ENCODE measurements at places on chromosomes 13 and 19. TPM values are rescaled to one million over a fixed set of nuclear protein-coding genes. Genes with fewer than 3 reads are reported as not detected.

GRCh38 chr19:51110666-51110971 is 2.4 kb upstream of the CTU1 start:
- H3K4me1 ChIP-seq = peaks cover 5% of the 10 kb centered on the region
- H3K4me3 ChIP-seq = no peak overlapping the region
- H3K27ac ChIP-seq = no peak overlapping the region
- H3K27me3 ChIP-seq = peaks cover 41% of the 10 kb centered on the region

GRCh38 chr13:34241332-34241731 is 423.4 kb downstream of the RFC3 start:
- H3K4me1 ChIP-seq = peaks cover 2% of the 10 kb centered on the region
- no peak for DNase-seq
- H3K4me3 ChIP-seq = no peak overlapping the region
- no peaks in the 10 kb centered on the region for H3K36me3 ChIP-seq

GRCh38 chr19:18798384-18799352 is 7.6 kb upstream of the COMP start:
- H3K36me3 ChIP-seq = no peaks in the 10 kb centered on the region
- DNase-seq = no peak
- H3K4me3 ChIP-seq = no peak overlapping the region
- H3K4me1 ChIP-seq = no peaks in the 10 kb centered on the region
- no peak overlapping the region for H3K27ac ChIP-seq
- peaks cover 18% of the 10 kb centered on the region for H3K27me3 ChIP-seq

DNA sequence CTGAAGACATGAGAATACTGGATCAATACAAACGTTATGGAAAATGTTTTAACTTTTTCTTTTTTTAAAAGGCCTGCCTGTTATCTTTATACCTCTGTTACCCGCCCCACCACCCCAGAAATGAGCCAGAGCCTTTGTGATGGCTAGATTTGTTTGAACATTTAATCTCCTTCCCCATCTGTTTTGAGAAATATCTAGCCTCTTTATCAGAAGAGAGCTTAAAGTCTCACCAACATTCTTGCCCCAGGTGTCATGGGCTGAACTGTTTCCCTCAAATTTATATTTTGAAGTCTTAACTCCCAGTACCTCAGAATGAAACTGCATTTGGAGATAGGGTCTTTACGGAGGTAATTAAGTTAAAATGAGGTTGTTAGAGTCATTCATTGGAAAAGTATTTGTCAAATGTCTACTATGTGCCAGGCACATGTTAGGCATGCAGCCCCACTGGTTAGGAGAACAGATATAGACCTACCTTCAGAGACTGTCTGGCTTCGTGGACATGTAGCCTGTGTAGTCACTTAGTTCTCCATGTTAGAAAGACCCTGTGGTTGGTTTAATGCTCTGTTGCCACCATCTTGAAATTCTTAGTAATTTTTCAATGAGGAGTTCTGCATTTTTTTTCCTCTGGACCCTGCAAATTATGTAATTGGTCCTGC is 6.3 kb upstream of the RB1 start:
- no peak overlapping the region for H3K27ac ChIP-seq
- H3K4me1 ChIP-seq = peaks cover 9% of the 10 kb centered on the region
- DNase-seq = no peak
- H3K36me3 ChIP-seq = no peaks in the 10 kb centered on the region
- H3K27me3 ChIP-seq = no peaks in the 10 kb centered on the region

SUGP2 gene
- total RNA-seq = 46.4 TPM

- H3K27ac ChIP-seq = no peak overlapping the region
- no peak overlapping the region for H3K4me3 ChIP-seq
- DNase-seq = no peak
Observed at GRCh38 chr13:72853000-72853399, 71.1 kb downstream of the PIBF1 start.

- DNase-seq = no peak
- no peaks in the 10 kb centered on the region for H3K36me3 ChIP-seq
- H3K4me3 ChIP-seq = no peak overlapping the region
- no peaks in the 10 kb centered on the region for H3K27me3 ChIP-seq
- H3K27ac ChIP-seq = no peak overlapping the region
Observed at GRCh38 chr19:54561840-54562239, 11.8 kb upstream of the LILRA2 start.

DNA sequence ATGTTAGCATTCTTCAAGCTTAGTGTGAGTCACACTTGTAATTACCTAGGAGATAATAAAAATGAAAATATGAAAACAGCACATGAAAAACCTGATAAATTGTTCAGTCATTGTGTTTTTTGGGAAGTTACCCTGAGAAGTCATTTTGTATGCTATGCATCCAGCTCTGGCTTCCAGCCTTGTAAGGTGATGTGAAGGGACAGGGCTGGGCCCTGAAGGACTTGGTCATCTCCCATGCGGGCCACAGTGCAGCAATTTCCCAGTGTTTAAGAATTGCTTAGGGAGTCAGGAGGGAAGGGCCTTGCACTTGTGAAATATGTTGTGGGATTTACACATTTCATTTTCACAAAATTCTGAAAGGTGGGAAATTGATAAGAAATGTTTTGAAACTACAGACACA is 41.3 kb downstream of the ARHGEF7 start:
- no peak overlapping the region for H3K27ac ChIP-seq
- H3K4me3 ChIP-seq = no peak overlapping the region
- H3K27me3 ChIP-seq = no peaks in the 10 kb centered on the region

DNA sequence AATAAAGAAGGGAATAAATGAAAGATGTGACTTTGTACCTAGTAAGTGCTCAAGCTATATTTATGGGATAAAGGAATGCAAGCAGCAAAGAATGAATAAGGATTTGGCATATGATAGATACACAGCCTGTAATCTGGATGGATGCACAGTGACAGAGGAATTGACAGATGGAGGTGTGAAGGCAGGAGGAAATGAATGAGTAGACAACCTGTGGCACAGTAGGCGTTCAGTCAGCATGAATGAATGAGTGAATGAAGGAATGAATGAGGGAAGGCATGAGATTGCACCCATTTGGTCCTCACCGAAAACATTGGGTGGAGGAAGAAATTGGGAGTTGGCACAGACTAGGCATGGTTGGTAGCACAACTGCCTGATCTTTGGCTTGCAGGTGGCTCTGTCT is 4.8 kb upstream of the PSMD8 start:
- H3K27ac ChIP-seq = no peak overlapping the region
- no peaks in the 10 kb centered on the region for H3K36me3 ChIP-seq
- DNase-seq = no peak
- peaks cover 17% of the 10 kb centered on the region for H3K27me3 ChIP-seq
- no peaks in the 10 kb centered on the region for H3K4me1 ChIP-seq
- H3K4me3 ChIP-seq = no peak overlapping the region

DNA sequence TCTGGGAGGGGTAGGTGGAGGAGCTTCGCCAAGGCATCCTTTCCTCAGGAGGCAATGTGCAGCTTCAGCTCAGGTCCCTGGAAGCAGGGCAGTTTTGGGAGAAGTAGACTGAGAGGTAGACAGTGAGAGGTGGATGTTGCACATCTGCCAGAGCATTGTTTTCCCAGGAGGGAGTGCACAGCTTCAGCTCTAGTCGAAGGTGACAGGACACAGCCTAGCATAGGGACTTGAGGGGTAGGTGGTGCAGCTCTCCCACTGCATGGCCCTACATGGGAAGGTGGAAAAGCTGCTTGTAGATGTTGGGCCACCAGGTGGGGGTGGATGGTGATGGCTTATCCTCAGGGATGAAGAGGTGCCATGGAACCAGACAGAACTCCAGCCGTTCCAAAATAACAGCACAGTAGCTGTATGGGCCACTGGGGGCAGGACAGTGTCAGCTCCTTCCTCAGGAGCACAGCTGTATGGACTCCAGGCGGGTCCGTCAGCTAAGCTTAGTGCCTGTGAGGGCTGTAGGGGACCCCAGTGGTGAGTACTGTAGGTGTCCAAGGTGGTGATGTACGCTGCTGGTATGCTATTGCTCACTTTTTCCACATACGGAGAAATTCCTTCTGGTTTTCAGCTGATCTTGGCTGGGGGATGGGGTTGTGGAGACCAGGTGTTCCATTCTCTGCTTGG is 17.4 kb upstream of the ZNF543 start:
- H3K27me3 ChIP-seq = no peaks in the 10 kb centered on the region
- H3K36me3 ChIP-seq = peaks cover 49% of the 10 kb centered on the region
- H3K27ac ChIP-seq = no peak overlapping the region

GRCh38 chr19:55520691-55521292 is 16.1 kb downstream of the SBK2 start:
- 0 out of 2 replicates have a peak, but pooled peaks cover 3% of the 10 kb centered on the region for H3K27me3 ChIP-seq
- DNase-seq = no peak
- H3K36me3 ChIP-seq = no peaks in the 10 kb centered on the region
- peaks cover 5% of the 10 kb centered on the region for H3K4me1 ChIP-seq

- no peaks in the 10 kb centered on the region for H3K36me3 ChIP-seq
- no peaks in the 10 kb centered on the region for H3K27me3 ChIP-seq
- H3K27ac ChIP-seq = no peak overlapping the region
- DNase-seq = no peak
- H3K4me1 ChIP-seq = peaks cover 4% of the 10 kb centered on the region
Observed at GRCh38 chr13:46211116-46211482, 629 bp upstream of the LRRC63 start.

- no peak overlapping the region for H3K27ac ChIP-seq
- no peaks in the 10 kb centered on the region for H3K36me3 ChIP-seq
- DNase-seq = no peak
- H3K27me3 ChIP-seq = no peaks in the 10 kb centered on the region
Observed at GRCh38 chr13:79429309-79429708, 23.3 kb upstream of the RBM26 start.

DNA sequence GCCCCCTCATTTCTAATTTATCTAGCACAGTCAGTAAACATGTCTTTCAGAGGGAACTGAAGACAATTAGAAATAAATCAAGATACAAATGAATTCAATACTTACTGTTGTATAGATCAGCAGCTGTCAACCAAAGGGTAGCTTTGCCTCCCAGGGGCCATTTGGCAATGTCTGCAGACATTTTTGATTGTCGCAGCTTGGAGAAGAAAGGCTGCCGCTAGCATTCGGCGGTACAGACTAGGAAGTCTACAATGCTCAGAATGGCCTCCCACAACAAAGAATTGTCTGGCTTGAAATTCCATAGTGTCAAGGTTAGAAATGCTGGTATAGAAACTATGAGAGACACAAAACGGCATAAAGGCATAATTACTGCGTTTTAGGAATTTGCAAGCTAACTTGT is 91.6 kb downstream of the RGCC start:
- DNase-seq = no peak
- H3K4me1 ChIP-seq = peaks cover 21% of the 10 kb centered on the region
- no peak overlapping the region for H3K4me3 ChIP-seq
- H3K27ac ChIP-seq = no peak overlapping the region

- H3K4me3 ChIP-seq = no peak overlapping the region
- H3K36me3 ChIP-seq = peaks cover 27% of the 10 kb centered on the region
- no peaks in the 10 kb centered on the region for H3K4me1 ChIP-seq
- H3K27ac ChIP-seq = no peak overlapping the region
Observed at GRCh38 chr13:49914947-49915346, 21.2 kb downstream of the SPRYD7 start.

GRCh38 chr13:27667946-27668345 is 46.3 kb downstream of the POLR1D start:
- no peak overlapping the region for H3K27ac ChIP-seq
- no peaks in the 10 kb centered on the region for H3K4me1 ChIP-seq
- H3K27me3 ChIP-seq = no peaks in the 10 kb centered on the region
- no peak overlapping the region for H3K4me3 ChIP-seq
- DNase-seq = no peak

ZNF536 gene
- total RNA-seq = 0.79 TPM

- peaks cover 50% of the 10 kb centered on the region for H3K27me3 ChIP-seq
- no peak overlapping the region for H3K27ac ChIP-seq
- no peak overlapping the region for H3K4me3 ChIP-seq
- peaks cover 3% of the 10 kb centered on the region for H3K4me1 ChIP-seq
- no peaks in the 10 kb centered on the region for H3K36me3 ChIP-seq
Observed at GRCh38 chr19:41919948-41920712, 8.1 kb downstream of the ERFL start.

- no peaks in the 10 kb centered on the region for H3K4me1 ChIP-seq
- H3K27me3 ChIP-seq = no peaks in the 10 kb centered on the region
- H3K27ac ChIP-seq = no peak overlapping the region
- no peak overlapping the region for H3K4me3 ChIP-seq
- DNase-seq = no peak
Observed at GRCh38 chr13:53131361-53131760, 102.7 kb downstream of the OLFM4 start.

GRCh38 chr19:28971049-28971448 is 241.9 kb downstream of the UQCRFS1 start:
- H3K36me3 ChIP-seq = no peaks in the 10 kb centered on the region
- no peak for DNase-seq
- H3K4me3 ChIP-seq = no peak overlapping the region

DNA sequence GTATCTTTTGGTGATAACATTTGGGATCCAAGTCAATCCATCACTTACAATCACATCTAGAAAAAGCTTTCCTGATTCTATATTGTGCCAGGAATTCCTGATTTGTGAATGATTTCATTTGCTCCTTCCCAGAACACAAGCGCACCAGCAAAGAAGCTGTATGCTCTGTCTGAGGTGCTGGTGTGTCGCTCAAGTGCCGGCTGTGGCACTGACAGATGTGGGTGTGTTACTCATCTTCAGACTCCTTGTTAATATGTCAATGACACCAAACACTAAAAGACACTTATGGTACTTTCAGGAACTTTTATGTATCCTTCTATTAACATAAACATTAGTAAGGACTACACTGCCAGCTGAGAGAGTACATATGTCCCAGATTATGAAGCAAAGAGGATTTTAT is 429.1 kb downstream of the ITGBL1 start:
- H3K27ac ChIP-seq = no peak overlapping the region
- H3K36me3 ChIP-seq = no peaks in the 10 kb centered on the region
- no peak overlapping the region for H3K4me3 ChIP-seq

SYCN gene
- total RNA-seq = not detected

DNA sequence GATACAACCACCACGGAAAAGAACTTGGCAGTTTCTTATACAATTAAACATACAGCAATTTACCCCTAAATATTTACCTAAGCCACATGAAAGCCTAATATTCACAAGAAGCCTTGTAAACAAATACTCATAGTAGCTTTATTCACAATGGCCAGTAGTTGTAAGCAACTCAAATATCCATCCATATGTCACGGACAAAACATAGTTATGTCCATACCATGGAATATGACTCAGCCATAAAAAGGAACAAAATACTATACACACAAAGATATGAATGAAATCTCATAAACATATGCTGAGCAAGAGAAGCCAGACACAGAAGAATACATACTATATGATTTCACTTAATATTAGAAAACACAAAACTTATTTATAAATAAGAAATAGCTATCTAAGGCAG is 12.9 kb downstream of the PSPC1 start:
- no peak overlapping the region for H3K4me3 ChIP-seq
- no peak overlapping the region for H3K27ac ChIP-seq
- no peaks in the 10 kb centered on the region for H3K27me3 ChIP-seq
- no peak for DNase-seq

GRCh38 chr19:37333457-37333856 is 37.4 kb upstream of the ZNF527 start:
- H3K27me3 ChIP-seq = no peaks in the 10 kb centered on the region
- H3K4me1 ChIP-seq = peaks cover 5% of the 10 kb centered on the region
- peaks cover 22% of the 10 kb centered on the region for H3K36me3 ChIP-seq
- no peak overlapping the region for H3K27ac ChIP-seq
- H3K4me3 ChIP-seq = no peak overlapping the region

DZIP1 gene
- 22.2 TPM for total RNA-seq

GJB6 gene
- total RNA-seq = not detected

- no peak overlapping the region for H3K27ac ChIP-seq
- H3K27me3 ChIP-seq = no peaks in the 10 kb centered on the region
- DNase-seq = no peak
- no peaks in the 10 kb centered on the region for H3K36me3 ChIP-seq
- no peak overlapping the region for H3K4me3 ChIP-seq
- no peaks in the 10 kb centered on the region for H3K4me1 ChIP-seq
Observed at GRCh38 chr13:88908961-88909441, 1237.8 kb downstream of the SLITRK5 start.

FSD1 gene
- 4.5 TPM for total RNA-seq

GRCh38 chr19:8607386-8607785 is 3.1 kb downstream of the ADAMTS10 start:
- peaks cover 27% of the 10 kb centered on the region for H3K36me3 ChIP-seq
- H3K27ac ChIP-seq = no peak overlapping the region
- H3K27me3 ChIP-seq = no peaks in the 10 kb centered on the region
- no peak overlapping the region for H3K4me3 ChIP-seq
- peaks cover 32% of the 10 kb centered on the region for H3K4me1 ChIP-seq

All from SJSA1 (cell line).